Dorsolateral prefrontal cortex (tissue), 122 donors: ENCODE measurements at places on chromosomes 3 and 15.

DNA sequence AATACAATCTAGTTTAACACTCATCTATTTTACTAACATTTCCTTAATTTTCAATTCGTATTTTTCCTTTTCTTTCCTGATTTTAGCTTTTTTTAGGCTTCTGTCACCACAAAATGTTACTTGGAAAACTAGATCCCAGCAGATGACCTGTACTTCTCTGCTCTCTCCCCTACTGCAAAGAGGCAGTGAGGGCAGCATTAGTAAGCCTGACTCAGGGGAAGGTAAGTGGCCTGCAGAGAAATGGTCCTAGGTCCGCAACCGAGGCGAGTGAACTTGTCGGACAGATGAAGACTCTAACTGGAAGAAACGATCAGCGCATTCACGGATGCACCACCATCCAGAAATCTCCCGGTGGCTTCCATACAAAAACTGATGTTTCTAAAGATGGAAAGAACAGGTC, 20.4 kb downstream of the TMEM43 start:
- DNase-seq, result no peak

DNA sequence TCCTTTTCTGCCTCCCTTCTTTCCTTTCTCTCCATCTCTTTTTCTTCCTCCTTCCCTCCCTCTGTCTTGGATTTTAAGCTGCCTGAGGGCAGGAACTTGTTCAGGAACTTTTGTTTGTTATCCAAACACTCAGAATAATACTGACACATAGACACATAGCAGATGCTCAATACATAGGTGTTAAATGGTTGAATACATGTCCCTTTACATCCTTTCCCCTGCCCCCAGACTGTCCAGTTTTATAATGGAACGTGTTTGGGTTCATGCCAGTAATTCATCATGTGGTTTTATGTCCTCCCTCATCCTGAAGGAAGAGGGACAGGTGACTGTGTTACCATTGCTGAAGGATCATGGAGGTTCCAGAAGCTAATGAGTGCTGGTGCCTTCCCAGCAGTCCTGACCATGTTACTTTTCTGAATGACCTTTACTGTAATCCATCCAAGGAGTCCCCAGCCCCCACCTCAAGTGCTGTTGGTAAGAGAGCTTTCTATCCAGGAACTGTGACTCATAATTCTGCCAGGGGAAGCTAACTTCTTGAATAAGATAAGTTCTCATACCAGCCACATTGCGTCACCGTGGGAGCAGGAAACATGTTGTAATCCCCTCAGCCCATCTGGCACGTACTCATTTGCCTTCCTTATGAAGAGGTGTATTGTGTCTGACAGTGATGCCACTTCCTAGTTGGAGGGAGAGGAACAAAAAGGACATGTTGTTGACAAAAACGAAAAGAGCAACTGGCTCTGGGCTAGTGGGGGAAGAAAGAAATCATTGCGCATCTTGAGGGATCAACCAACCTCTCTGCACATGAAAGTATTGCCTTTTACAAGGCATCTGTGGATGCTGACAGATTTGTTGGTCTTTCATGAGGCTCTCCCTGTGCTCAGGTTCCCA, 52.4 kb downstream of the IL1RAP start:
- DNase-seq, result peak; percentile 48

- no peak for DNase-seq
Observed at GRCh38 chr15:64092075-64092820, 1.4 kb downstream of the CIAO2A start.

GRCh38 chr3:36332139-36332538, 48.2 kb upstream of the STAC start:
- DNase-seq, result no peak

DNA sequence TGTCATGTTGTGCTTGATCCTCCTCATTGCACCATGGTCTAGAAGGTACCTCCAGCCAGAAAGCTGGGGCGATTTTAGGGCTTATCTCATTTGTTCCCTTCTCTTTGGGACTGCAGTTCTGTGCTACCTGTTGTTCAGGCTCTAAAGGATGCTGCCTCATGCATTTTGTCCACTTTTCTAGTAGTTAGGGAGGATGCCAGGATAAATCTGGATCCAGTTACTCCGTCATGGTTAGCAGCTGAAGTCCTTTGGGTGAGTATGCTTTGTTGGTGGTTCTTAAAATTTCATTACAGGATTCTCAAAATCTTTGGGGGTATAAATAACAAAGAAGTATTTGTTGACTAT, 8.9 kb downstream of the AKAP13 start:
- no peak for DNase-seq

GRCh38 chr3:176469694-176470205, 727.5 kb downstream of the TBL1XR1 start:
- no peak for DNase-seq

- DNase-seq, result no peak
Observed at GRCh38 chr3:20890111-20890519, 704.1 kb upstream of the SGO1 start.

GRCh38 chr3:173793963-173794362, 396.4 kb downstream of the NLGN1 start:
- DNase-seq, result no peak

- DNase-seq, result no peak
Observed at GRCh38 chr3:183212565-183212964, 40.5 kb upstream of the B3GNT5 start.

DNA sequence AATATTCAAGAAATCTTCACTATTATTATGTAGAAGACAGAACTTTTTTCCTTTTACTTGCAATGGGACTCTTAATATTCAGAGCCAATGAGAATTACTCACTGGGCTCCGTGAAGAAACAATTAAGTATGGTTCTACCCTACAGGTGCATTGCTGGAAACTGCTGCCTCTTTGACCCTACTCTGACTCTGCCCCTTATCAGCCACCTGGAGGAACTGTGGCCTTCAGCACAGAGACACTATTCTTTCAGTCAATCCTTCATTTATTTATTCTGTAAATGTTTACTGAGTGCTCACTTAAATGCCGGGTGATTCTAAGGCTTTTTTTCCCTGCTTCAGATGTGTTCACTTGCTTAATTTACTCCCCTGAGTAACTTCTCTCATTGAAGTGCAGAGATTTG, 163.2 kb downstream of the SYNPR start:
- DNase-seq, result no peak

GRCh38 chr15:38602910-38603670, 38.5 kb upstream of the RASGRP1 start:
- DNase-seq, result no peak

- DNase-seq, result no peak
Observed at GRCh38 chr3:197749315-197749600, 425 bp upstream of the FYTTD1 start.

DNA sequence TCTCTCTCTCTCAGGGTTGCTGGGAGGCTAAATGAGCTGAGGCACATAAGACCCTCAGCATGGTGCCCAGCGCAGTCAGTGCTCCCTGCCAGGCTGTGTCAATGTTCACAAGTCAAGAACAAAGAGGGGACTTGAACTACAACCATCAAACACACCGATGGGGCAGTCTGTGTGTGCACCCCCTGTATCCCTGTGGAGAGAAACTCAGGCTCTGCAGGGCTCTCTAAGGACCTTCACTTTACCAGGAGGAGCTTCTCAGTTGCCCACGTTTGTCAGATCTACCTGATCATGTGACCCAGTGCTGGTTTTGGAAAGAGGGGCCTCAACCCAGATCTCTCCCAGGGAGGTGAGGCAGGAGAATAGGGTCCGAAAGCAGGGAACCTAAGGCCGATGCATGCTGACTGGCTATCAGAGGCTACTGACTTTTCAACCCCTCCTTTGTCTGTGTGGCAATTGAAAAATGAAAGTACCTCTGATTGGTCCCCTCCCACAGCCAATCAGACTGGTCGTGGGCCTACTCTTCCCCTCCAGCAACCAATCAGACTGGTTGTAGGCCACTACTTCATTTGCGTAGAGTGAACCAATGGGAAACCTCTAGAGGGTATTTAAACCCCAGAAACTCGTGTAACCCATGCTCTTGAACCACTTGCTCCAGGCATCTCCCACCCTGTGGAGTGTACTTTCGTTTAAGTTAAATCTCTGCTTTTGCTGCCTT, 34.0 kb downstream of the RHCG start:
- DNase-seq, result no peak

GRCh38 chr3:170809007-170809974, 60.7 kb downstream of the RPL22L1 start:
- peak; percentile 58 for DNase-seq

- no peak for DNase-seq
Observed at GRCh38 chr3:175094344-175094743, 235.2 kb downstream of the NAALADL2 start.

- DNase-seq, result peak; percentile 73
Observed at GRCh38 chr15:78264304-78265136, at the start of gene DNAJA4. Gene DNAJA4, plus strand, starts transcription at chr15:78264562. Its CDS starts 202 bp downstream, at chr15:78264764.

- no peak for DNase-seq
Observed at GRCh38 chr3:22421589-22421988, 670.6 kb upstream of the ZNF385D start.

DNA sequence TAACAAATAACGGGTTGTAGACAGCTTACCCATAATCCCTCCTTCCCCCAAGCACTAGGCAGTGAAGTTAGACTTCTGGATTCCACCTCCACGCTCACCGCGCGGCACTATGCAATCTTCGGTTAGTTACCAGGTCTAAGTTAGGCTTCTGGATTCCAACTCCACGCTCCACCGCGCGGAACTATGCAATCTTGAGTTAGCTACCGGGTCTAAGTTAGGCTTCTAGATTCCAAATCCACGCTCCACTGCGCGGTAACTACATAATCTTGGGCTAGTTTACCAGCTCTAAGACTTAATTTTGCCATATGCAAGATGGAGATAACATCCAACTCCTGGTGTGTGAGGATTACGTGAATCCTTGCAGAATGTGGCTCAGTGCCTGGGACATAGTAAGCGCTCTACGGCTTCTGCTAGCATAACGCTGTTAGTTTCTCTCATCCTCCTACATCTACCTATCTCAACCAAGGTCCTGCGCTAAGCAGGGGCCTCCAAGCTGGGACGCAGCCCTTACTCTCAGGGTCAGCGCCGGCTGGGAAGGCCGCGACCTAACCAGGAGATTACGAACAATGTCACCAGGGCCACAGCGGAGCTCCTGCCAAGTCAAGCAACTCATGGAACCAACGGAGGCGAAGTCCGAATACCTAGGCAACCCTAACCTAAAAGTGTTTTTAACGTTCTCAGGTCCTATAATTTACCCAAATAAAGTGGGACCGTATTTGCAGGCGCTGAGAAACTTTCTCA, 497 bp upstream of the RPLP1 start:
- peak; percentile 61 for DNase-seq

DNA sequence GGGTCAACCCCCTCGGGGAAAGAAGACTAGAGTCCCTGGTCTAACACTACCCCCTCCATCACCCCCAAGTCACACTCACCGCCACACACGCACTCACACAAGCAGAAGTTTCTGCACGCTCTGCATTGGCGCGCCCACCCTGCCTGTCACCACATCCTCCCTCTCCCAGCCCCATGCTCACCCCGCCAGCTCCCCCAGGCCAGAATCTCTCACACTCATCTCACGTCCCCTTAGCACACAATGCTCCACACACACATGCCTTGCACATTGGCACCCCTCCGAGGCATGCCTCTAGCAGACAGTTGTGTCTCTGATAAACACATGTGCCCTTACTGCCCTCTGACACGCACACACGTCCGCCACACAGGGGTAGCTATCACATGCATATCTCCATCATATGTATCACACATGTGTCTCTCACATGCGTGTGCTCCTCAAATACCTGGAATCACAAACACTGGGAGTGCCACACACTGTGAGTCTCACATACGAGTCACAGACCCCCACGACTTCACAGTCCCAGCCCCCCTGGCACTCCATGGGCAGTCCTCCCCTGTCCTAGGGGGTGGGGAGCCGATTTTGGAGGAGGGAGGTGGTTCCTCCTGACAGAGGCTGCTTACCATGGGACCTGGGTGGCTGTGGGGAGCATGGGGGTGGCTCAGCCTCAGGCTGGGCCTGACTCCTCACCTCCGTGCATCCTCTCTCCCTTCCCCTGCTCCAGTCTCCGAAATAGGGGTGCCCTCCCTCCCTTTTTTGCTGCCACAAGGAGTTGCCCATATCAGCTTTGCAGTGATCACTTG, 898 bp downstream of the FBLN2 start:
- no peak for DNase-seq

DNA sequence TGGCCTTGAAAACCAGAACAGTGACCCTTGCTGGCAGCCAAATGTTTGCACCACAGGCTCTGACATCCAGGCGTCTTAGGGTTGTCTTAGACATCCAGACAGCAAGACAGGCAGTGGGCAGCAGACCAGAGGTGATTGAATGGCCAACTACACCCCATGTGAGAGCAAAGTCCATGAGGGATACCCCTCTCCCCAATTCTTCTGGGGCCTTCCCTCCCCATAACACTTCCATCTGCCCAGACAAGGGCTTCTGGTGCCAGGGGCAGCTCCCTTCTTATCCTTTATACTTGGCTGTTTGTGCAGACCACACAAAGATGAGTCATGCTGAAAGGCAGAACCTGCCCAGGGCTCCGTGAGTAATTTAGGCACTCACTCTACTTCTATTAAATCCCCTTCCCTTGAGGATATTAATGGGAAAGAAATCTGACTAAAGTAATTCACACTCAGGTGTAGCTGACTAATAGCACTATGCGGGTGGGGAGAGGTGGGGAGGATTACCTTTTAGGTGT, 257.9 kb downstream of the UACA start:
- DNase-seq, result no peak
